IPS DF 6.9 (cell line): ENCODE measurements at places on chromosomes 16 and 17.
A peak's percentile ranks its signal among the peaks of the same experiment; 100 is the strongest.

- no peak for DNase-seq
These were observed 3.5 kb downstream of the RSAD1 start for GRCh38 chr17:50482110-50482509.

GRCh38 chr17:80604009-80604669 lies 59.5 kb downstream of the RPTOR start:
- DNase-seq = no peak

- DNase-seq = no peak
These were observed 54.2 kb downstream of the NDEL1 start for GRCh38 chr17:8489841-8490240.

DNA sequence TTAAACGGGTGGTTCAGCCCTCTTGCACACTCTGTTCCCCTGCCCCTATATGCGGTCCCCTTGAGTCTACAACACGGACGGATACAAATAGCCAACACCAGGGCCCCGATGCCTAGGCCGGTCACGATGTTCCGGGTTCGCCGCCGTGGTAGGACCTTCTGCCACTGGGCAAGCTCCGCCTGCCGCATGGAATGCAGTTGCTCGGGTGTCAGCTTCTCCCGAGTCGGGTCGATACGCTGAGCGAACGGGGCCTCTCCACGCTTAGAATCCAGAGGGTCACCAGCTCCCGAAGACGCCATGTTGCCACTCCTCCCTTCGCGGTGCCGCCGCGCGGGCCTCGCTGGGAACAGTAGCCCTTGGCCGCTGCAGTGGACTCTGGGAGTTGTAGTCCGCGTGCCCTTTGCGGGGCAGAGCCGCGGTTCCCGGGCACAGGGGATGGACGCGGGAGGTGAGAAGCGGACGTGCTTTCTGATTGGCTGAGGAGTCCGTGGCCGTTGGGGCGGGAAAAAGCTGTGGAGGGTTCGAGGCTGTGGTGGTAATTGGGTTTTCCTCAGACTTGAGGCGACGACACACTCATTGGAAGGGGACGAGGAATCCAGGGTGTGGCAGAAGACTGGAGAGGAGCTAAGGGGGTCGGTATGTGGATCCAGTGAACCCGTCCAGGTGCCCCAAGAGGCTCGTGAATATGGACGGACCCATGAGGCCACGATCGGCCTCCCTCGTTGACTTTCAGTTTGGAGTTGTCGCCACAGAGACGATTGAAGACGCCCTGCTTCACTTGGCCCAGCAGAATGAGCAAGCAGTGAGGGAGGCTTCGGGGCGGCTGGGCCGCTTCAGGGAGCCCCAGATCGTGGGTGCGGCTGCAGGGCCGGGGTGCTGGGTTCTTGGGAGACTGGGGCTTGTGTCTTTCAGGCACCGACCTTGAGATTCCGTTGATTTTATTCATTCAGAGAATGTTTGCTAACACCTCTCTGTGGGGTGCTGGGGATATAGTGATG lies at the start of the genes CNTD1 and COA3:
Gene CNTD1, plus strand, starts transcription at position 479 of the 998 bp plus-strand sequence. Its CDS starts 207 bp downstream, at position 686.
Gene COA3, minus strand, starts transcription at position 322 of the 998 bp plus-strand sequence. Its CDS starts 23 bp downstream, at position 299.
- peak; percentile 79 for DNase-seq

GRCh38 chr16:10333321-10334032 lies 52.4 kb upstream of the ATF7IP2 start:
- no peak for DNase-seq

- no peak for DNase-seq
These were observed 207.1 kb downstream of the SPECC1 start for GRCh38 chr17:20216154-20216815.

DNA sequence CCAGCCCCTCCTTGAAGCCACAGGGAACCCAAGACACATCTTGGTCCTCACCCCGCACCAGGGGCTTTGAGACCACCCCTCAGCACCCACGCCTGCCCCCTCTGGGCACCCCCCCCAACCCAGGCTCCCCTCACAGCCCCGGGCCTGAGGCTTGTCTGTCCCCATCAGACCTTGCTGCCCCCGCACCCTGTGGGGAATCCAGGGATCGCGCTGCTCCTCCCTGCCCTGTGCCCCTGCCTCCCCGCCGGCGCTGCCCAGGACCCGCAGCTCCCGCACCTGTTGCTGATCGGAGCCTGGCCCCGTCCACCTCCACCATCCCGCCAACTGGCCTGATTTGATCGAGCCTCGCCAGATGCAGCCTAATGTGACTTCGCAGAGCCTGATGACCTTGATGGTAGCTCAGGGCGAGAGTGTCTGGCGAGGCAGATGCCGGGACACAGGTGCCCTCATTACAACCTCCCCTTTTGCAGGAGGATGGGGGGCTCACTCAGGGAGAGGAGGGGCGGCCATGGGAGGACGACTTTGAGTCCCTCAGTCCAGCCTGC lies 29.0 kb downstream of the SLC25A10 start:
- DNase-seq = no peak

GRCh38 chr17:77507111-77507885 lies 366.5 kb downstream of the SEC14L1 start:
- no peak for DNase-seq

- DNase-seq = no peak
These were observed 19.4 kb downstream of the RHOT1 start for GRCh38 chr17:32161506-32162365.

- DNase-seq = no peak
These were observed 16.9 kb downstream of the PLCG2 start for GRCh38 chr16:81796035-81796434.

DNA sequence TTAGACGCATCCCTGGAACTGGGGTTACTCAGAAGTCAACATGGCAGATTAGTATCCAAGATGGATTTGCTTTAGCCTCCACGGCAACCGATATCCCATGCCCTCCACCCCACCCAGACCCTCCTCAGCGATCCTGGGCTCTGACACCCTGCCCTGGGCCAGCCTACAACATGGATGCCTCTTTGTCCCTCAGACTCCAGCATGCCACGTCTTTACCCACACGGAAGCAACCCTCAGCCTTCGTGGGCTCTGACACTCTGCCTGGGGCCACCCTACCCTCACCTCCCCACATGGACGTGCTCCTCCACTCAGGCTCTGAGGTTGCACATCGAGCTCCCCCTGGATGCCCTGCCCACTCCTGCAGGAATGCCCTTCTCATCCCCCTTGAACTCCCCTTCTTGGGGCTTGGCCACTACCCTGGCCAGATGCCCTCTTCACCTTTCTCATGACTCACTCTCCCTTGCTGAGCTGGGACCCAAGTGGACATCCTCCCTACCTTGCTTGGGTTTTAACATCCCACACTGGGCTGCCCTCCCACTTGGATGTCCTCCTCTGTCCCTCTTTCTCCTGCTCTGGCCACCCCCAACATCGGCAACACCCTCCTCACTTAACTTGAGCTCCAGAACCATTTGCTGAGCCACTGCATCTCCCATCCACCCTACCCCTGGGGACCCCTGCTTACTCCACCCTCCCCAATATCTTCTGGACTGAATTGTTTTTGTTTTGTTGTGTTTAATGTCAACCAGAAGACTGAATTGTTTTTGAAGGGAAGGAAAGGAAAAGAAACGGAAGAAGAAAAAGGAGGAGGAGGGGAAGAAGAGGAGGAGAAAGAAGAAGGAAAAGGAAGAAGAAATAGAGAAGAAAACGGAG lies 18.3 kb upstream of the TMEM92 start:
- DNase-seq = no peak

GRCh38 chr17:72079700-72080099 lies 41.1 kb upstream of the SOX9 start:
- DNase-seq = no peak

DNA sequence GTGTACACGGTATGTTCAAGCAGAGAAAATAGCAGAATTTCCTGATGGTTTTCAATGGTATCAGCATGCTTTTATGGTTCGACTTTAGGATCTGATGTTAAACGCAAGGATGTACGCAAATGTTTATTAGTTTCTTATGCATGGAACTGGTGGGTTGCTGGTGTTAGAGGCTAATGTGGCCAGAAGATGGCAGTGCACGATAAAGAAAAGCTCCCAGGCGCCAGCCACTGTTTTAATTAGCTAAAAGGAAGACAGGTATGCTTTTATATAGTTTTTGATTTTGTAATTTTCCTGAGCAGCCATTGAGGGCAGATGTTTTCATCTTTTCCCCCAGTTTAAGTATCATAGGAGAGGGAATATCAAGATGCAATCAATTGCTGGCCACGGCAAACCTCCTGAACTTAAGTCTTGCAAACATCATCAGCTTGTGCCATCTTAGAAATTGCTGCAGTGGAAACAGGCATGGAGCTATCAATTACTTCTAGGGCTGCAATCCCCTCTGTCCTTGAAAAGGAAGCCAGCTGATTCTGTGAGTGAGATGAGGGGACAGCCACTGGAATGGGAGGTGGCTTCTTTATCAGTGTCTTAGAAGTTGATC lies 648.5 kb upstream of the RBFOX1 start:
- DNase-seq = peak; percentile 5

DNA sequence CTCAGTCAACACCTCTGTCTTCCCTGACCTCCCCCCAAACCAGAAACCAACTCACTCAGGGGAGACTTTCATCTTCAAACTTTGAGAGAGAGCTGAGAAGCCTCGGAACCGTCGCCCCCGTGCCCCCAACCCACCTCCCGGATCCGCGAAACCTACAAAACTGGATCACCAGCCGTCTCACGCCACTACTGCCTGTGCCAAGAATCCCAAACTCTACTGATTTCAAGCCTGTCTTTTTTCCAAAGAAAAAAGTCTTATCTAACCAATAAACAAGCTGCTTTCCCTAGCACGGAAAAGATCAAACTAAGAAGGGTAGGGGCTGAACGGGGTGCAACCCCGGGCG lies 2.0 kb downstream of the AXIN2 start:
- no peak for DNase-seq

DNA sequence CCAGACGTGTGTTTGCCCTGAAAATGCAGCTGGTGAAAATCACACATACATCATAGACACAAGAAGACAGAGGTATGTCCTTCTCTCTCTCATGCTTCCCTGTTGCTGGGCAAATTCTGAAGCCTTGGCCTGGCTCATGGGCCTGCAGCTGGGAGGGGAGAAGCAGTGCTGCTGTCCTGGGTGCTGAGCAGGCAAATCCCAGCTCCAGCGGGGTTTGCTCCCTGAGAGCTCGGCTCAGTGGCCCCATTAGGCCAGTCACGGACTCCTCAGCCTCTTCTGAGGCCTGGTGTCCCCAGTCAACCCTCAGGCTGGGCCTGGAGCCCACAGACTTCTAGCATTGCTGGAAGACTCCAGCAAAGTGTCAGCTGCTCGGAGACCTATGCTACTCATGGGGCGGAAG lies 11.7 kb downstream of the RHBDL3 start:
- no peak for DNase-seq

GRCh38 chr17:58019039-58019438 lies 12.0 kb upstream of the SRSF1 start:
- no peak for DNase-seq

DNA sequence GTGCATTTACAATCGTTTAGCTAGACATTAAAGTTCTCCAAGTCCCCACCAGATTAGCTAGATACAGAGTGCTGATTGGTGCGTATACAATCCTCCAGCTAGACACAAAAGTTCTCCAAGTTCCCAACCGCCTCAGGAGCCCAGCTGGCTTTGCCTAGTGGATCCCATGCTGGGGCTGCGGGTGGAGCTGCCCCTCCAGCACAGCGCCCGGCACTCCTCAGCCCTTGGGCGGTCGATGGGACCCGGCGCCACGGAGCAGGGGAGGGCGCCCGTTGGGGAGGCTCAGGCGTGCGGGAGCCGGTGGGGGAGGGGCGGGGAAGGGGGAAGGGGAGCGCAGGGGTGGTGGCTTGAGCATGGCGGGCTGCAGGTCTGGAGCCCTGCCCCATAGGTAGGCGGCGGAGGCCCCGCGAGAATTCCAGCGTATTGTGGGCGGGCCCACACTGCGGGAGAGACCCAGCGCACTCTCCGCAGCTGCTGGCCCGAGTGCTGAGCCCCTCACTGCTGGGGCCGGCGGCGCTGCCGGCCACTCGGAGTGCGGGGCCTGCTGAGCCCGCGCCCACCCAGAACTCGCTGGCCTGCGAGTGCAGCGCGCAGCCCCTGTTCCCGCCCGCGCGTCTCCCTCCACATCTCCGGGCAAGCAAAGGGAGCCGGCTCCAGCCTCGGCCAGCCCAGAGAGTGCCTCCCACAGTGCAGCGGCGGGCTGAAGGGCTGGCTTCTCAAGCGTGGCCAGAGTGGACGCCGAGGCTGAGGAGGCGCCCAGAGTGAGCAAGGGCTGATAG lies 907.5 kb downstream of the CDH8 start:
- no peak for DNase-seq

GRCh38 chr16:4220358-4220757 lies 21.5 kb downstream of the SRL start:
- no peak for DNase-seq

GRCh38 chr16:66318505-66318904 lies 48.0 kb upstream of the CDH5 start:
- no peak for DNase-seq

GRCh38 chr16:6008670-6009069 lies 911.1 kb upstream of the EEF2KMT start:
- no peak for DNase-seq

GRCh38 chr17:47850692-47851573 lies at the start of gene SP6:
Gene SP6 (minus strand): TSS chr17:47851163. CDS start chr17:47848429, 2,734 bp downstream.
- DNase-seq = no peak

DNA sequence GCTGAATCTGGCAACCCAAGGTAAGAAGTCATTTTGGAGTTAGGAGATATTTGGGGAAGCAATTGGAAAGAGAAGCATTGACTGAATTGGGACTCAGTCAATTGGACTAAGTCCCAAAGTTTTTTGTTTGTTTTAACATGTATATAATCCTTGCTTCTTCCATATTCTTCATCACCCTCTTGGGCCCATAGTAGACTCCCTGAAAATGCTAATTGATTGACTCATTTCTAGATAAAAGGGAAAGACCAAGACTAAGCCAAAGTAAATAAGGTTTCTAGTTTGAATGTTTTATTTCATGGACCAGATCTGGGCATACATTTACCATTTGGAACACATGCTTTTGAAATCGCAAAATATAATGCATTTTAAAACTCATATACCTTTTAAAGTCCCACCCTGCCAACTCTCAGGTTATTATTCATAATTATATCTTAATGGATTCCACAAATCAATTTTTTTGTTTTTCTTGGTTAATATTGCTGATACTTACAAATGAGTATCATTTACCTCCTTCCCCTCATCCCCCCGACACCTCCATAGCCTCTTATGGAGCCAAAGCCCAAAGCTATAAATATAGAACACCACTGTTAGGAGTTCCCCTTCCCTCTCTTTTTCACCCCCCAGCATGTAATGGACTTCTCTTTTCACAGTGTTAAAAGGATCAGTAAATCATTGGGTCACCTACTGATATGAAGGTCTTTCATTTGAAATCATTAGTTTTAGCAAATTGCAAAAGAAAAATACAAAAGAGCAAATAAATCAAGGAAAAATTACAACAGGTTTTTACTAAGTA lies 674.0 kb upstream of the SOX9 start:
- no peak for DNase-seq

DNA sequence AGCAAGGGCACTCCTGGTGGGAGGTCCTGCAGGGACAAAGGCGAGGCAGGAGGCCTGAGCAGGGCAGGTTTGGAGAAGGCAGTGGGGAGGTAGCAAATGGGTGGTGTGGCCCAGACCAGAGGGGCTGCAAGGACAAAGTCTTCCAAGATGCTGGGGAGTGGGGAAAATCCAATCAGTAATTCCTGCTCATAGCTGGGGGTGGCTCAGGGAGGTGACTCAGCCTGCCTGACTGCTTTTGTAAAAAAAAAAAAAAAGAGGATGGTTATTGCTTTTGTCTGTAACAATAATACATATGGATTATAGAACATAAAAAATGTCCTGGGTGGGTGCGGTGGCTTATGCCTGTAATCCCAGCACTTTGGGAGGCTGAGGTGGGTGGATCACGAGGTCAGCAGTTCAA lies 5.2 kb downstream of the IL34 start:
- no peak for DNase-seq
